ENCODE measurements at places on chromosomes 6 and 20.

- peak; percentile 37 for DNase-seq
Measured at GRCh38 chr6:74128536-74128935, 432.5 kb downstream of the CD109 start.

- no peak for DNase-seq
Measured at GRCh38 chr20:47338131-47338628, 18.3 kb downstream of the ZMYND8 start.

DNA sequence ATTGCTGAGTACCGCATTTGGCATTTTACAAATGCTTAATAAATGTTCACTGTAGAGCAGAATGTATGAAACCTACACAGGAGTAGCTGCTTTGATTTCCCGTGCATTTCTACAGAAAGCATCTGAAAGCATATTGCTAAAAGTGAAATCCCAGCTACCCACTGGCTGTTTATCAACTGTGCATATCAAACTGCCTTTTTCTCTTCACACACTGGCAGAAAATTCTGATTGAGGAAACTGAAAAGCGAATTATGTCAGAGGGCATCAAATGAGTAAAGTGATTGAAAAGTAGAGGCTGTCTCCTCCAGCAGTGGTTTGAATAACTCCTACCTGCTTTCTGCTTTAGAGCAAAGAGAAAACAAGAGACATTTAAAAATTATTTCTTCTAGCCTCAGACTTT lies 28.0 kb downstream of the STX11 start:
- no peak for DNase-seq

DNA sequence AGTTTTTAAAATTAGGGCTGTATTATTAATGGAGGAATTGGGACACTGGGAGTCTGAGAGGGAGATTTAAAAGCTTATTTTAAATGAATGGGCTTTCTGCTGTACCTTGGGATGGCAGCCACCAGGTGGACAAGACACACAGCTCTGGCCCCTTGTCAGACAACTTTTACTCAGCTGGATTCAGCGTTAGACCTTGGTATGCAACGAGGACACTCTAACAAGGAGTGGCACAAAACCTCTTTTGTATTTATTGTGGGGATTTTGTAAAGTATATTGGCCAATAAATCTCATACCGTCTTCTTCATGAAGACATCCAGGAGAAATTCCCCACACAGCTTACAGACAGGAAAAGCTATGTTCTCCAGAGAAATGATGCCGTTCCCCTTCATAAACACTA lies 105.7 kb downstream of the LCA5 start:
- DNase-seq = no peak

- DNase-seq = no peak
Measured at GRCh38 chr6:157068691-157069324, 254.5 kb downstream of the TMEM242 start.

GRCh38 chr20:58716476-58717277 lies 24.1 kb downstream of the NPEPL1 start:
- DNase-seq = no peak

GRCh38 chr6:31113861-31114540 lies 599 bp upstream of the PSORS1C1 start:
- DNase-seq = peak; percentile 66

DNA sequence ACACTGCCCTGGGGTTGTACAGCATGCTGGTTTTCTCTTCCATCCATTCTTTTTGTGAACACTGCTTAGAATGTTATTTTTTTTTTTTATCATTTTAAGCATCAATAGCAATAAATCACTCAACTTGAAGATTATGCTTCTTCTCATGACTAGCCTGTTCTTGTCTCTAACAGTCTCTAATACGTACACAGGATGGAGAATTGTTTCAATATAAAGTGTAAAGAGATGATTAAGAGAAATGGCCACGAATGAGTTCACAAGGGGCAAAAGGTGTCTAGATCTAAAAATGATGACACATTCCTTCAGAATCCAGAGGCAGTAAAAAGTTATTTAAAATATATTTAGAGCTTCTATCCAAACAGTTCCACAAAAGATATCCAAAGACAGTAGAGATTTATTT lies 390.2 kb downstream of the HDGFL1 start:
- DNase-seq = no peak

DNA sequence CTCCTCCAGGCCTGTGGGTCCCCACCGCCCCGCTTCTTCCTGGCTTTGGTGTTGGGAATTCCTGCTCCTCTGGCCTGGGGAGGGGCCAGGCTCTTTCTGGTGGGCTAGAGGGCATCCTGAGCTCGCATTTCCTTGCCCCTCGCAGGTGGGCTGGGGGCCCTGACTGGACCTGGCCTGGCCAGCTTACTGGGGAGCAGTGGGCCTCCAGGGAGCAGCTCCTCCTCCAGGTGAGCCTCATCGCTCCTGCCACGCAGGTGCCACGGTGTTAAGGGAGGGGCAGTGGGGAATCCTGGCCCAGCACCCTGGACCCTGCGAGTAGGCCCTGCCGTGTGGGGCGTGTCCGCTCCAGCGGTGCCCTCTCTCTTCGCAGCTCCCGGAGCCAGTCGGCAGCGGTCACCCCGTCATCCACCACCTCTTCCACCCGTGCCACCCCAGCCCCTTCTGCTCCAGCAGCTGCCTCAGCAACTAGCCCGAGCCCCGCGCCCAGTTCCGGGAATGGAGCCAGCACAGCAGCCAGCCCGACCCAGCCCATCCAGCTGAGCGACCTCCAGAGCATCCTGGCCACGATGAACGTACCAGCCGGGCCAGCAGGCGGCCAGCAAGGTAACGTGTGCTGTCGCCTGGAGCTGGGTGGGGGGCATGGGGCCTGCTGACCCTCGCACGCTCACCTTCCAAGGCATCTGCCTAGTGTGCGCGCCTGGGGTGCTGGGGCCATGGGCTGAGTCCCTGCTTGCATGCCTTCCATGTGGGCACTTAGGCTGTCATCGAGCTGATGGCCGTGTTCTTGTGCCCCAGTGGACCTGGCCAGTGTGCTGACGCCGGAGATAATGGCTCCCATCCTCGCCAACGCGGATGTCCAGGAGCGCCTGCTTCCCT lies 4.7 kb downstream of the ADRM1 start:
- DNase-seq = no peak

DNA sequence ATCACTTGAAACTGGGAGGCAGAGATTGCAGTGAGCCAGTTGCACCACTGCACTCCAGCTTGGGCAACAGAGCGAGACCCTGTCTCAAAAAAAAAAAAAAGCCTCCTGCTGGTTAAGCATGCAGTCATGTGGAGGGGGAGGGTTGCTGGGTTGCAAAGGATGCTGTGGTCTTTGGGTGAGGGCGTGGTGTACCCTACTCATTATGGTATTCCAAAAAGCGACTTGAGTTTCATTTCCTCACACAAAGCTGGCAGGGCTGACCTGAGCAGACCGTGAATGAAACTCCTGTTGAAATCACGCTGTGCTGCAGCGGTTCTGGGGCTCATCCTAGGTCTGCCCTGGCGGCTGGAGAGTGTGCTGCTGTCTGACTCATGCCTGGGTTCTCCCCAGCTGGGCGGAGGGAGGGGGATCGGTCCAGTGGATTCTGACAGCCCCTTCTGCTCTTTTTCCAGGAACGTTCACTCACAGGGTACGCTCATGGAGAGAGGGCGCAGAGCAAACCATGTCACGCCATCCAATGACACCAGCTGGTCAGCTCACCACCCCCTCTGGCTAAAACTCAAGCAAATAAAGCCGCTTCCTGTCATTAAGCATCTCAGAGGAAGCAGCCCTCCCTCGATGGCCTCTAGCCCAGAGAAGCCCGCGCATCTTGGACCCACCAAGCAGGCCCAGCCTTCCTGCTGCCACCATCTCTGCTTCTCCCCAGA lies 166.2 kb downstream of the SCML4 start:
- DNase-seq = peak; percentile 33

DNA sequence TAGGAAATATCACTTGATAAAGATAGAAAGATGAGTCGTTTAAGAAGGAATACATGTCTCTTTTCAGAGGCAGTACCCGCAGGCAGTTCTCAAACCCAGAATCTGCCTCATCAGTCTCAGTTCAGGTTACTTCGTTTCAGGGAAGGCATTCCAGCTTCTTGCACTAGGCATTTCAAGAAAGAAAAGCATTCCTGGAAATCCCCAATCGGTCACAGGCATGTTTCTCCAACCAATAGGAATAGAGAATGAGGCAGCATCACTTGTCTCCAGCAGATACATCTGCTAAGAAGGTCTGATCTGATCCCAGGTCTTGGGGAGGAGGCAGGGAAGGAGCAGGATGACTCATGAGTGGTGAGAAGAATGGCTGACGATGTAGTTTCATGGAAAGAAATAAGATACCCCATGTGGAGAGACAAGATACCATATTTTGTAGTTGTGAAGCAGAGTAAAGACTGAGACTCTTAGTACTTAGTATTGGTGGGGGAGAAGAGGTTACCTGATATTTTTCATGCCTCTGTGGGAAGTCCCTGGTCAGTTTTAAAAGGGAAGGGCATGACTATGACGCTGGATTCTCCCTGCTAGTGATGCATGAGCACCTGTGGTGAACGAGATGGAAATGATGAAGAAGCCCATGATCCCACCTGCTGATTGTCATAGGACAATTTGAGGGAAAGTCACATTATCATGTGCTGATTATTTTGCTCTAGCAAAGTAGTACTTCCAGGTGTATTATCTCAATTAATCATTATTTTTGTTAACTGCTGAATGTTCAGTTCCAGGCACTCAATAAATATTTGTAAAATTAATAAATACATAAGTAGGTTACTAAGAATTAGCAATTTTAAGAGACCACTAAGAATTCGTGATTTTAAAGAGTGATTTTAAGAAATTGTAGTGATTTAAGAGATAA lies 20.3 kb upstream of the HLA-DRB1 start:
- DNase-seq = peak; percentile 95

- no peak for DNase-seq
Measured at GRCh38 chr6:89793586-89793985, 26.0 kb downstream of the MDN1 start.

DNA sequence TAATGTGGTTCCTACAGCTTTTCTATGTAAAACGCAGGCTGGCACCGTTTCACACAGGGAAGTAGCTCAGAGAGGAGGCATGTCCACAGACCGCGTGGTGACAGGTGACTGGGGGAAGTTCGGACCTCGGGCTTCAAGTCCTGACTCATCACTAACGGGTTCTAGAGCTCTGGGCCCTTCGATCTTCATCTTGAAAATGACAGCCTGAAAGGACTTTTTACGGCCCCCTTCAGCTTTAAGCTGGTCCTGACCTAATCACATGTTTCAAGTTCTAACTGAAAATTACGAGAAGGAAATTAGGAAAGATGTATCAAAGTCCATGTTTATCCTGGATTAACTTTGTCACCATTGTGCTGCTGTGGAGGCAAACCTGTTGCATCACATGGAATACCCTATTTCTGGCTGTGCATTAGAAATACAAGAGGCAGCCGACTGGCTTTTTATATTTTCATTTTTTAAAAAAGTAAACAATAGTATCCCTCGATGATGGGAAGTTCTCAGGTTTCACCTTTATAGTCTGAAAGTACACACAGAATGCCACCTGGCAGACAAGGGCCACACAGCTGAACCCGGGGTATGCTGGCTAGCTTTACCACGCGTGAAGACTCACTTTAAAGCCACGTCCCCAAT lies 2.0 kb downstream of the MAN1A1 start:
- DNase-seq = no peak

- no peak for DNase-seq
Measured at GRCh38 chr20:53274365-53274764, 302.2 kb downstream of the TSHZ2 start.

DNA sequence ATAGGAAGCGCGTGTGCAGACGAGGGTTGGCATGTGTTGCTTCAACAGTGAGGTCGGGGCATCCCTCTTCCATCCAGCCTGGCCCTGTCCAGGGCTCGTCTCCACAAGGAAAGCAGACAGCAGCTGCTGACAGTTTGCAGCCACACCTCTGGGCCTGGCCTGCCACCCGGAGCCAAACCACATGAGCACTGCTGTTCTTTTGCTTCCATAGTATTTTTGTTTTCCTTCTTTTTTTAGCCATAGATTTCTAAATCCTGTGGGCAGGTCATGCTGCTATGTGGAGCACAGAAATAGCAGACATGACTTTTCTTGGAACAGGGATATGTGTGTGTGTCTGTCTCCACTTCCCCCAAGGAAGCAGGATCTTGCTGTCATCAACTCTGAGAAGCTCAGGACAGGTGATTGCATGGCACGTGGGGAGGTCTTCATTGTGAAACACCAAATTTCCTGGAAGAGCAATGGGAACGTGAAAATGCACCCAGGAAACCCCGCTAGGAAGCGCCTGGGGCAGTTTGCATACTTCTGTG lies 167.4 kb downstream of the DTNBP1 start:
- no peak for DNase-seq

GRCh38 chr6:134245706-134246105 lies 72.2 kb downstream of the SGK1 start:
- DNase-seq = no peak

GRCh38 chr20:10551732-10552724 lies 116.9 kb downstream of the SLX4IP start:
- DNase-seq = no peak

GRCh38 chr6:163647624-163648023 lies 233.1 kb downstream of the QKI start:
- no peak for DNase-seq

DNA sequence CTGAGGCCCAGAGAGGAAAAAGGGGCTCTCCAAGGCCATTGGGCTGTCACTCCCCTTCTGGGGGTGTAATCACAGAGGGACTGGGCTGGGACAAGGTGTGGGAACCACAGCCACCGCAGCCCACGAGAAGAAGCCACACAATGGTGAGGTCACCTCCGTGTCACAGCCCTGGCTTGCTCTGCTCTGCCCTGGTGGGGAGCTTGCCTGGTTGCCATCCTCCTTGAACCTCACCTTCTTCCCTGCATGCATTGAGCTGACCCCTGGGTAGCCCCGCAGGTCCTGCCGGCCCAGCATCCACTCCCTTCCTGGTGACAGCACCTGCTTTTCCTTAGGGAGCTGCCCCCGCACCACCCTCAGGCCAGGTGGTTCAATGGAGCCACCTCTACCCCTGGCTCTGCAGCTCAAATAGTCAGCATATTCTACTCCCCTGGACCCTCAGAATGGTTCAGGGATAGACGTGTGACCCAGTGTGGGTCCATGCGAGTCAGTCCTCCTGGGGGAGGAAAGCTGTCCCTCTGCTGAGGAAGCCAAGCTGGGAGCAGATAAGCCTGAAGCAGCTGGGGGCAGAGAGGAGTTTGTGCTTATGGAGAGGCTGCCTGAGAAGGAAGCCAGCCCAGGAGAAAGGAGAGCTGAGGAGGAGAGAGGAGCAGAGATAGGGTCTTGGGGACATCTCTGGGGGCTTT lies 21.3 kb downstream of the RBM38 start:
- DNase-seq = no peak

DNA sequence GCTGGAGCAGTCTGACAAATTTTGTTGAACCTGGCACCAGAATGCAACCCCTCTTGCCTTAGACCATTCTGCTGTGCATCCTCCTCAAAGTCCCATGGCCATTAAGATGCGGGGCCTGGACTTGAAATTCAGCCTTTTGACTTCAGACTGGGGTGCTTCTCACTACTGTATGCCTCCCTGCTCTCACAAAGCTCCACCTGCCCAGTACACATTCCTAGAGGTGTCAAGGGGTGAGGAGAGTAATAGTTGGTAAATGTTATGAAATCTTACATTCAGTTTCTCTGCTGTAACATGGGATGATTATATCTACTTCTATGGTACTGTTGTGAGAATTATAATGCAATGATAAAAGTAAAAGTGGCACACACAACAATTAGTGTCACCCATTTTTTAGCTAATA lies 70.8 kb downstream of the TULP4 start:
- no peak for DNase-seq

All from fibroblast of skin of back (primary cell).